ENCODE measurements at places on chromosomes 3 and 15. TPM values are rescaled to one million over a fixed set of nuclear protein-coding genes. Genes with fewer than 3 reads are reported as not detected.

H1-8 gene
- not detected for total RNA-seq

NOX5 gene
- under 0.01 TPM for total RNA-seq

ESYT3 gene
- 0.05 TPM for total RNA-seq

LRRC31 gene
- 2.7 TPM for total RNA-seq

RNU5B-1 gene
- total RNA-seq, result not detected

GRCh38 chr15:68667800-68668625, 89.2 kb downstream of the CORO2B start:
- peaks cover 2% of the 10 kb centered on the region for H3K27me3 ChIP-seq
- no peak for DNase-seq
- H3K4me3 ChIP-seq, result no peak overlapping the region
- H3K36me3 ChIP-seq, result no peaks in the 10 kb centered on the region

DNA sequence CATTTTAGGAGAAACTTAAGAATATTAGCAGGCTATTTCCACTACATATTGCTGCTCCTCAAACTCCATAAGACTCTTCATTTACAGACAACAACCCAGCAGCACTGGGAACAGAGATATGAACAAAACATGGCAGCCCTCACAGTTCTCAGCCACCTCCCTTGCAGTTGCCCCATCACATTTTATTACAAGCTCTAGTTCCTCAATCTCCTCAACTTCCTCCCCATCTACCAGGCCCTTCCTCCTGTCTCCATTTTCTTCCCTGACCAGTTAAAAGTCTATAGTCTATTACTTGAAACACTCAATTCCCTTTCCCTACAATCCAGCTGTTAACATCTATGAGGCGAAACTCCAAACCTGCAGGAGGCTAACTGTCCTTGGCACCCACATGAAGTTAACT, 412.5 kb downstream of the TBC1D5 start:
- H3K4me3 ChIP-seq, result no peak overlapping the region
- no peaks in the 10 kb centered on the region for H3K27me3 ChIP-seq
- H3K36me3 ChIP-seq, result no peaks in the 10 kb centered on the region
- no peaks in the 10 kb centered on the region for H3K4me1 ChIP-seq
- H3K27ac ChIP-seq, result no peak overlapping the region

DNA sequence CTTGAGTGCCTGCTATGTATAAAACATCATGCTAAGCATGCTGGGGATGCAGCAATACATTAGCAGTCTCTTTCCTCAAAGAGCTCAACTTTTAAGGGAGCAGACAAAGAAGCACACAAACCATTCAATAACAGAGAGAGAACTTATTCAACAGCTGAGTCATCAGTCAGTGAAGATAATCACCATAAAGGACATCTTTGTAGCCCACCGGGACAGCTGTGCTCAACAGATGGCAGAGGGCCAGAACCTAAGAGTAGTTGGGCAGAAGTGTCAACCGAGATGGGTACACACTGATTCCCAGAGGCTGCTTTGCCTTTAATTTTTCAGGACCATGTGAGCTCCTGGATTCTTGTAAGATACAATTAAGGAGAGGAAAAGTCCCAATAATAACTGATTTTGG, 4.2 kb upstream of the RAB8B start:
- peaks cover 10% of the 10 kb centered on the region for H3K4me1 ChIP-seq
- no peak overlapping the region for H3K4me3 ChIP-seq
- no peak overlapping the region for H3K27ac ChIP-seq
- H3K27me3 ChIP-seq, result no peaks in the 10 kb centered on the region
- H3K36me3 ChIP-seq, result no peaks in the 10 kb centered on the region

DNA sequence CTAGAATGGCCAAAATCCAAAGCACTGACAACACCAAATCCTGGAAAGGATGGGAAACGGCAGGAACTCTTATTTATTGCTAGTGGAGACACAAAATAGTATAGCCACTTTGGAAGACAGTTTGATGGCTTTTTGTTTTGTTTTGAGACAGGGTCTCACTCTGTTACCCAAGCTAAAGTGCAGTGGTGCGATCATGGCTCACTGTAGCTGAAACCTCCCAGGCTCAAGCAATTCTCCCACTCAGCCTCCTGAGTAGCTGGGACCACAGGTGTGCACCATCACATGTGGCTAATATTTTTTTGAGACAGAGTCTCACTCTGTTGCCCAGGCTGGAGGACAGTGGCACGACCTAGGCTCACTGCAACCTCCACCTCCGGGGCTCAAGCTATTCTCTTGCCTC, 27.3 kb upstream of the GPR160 start:
- DNase-seq, result no peak
- H3K27me3 ChIP-seq, result no peaks in the 10 kb centered on the region
- H3K4me1 ChIP-seq, result no peaks in the 10 kb centered on the region

GRCh38 chr15:87144775-87145174, 1065.1 kb downstream of the AGBL1 start:
- H3K27ac ChIP-seq, result no peak overlapping the region
- H3K27me3 ChIP-seq, result peaks cover 3% of the 10 kb centered on the region
- H3K36me3 ChIP-seq, result no peaks in the 10 kb centered on the region
- no peaks in the 10 kb centered on the region for H3K4me1 ChIP-seq
- H3K4me3 ChIP-seq, result no peak overlapping the region
- DNase-seq, result no peak

DNA sequence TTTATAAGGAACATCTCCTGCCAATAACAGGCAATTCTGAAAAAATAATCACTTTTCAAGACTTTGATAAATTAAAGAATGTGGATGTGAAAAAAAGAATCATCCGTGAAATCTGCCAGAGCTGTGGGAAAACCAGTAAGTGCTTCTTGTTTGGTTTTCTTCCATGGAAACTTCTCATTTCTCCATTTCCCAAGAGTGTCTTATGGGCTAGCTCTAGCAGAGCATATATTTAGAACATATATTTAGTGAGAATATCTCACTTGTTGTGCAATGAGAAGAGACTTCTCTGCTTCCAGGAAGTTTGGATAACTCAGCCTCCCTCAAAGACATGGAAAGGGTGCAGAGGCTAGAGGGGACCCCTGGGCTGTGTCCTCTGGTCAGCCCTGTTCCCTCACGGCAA, 49.9 kb downstream of the COL6A5 start:
- H3K4me1 ChIP-seq, result no peaks in the 10 kb centered on the region
- DNase-seq, result no peak
- H3K4me3 ChIP-seq, result no peak overlapping the region
- H3K27ac ChIP-seq, result no peak overlapping the region
- no peaks in the 10 kb centered on the region for H3K27me3 ChIP-seq
- H3K36me3 ChIP-seq, result no peaks in the 10 kb centered on the region

DNA sequence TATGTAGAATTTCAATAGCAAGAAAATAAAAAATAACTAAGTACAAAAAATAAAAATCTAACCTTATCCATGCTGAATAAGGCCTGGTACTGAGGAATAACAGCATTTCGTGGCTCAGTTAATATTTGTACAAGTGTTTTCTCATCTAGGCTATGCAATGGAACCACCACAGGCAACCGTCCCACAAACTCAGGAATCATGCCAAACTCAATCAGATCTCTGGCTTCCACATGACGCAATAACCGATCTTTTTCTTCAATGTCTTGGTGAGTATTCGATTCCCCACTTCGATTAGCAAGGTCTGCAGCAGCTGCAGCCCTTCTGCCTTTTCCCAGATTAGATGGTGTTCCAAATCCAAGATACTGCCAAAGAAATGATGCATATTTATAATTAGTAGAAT, 21.1 kb upstream of the PDCD7 start:
- H3K36me3 ChIP-seq, result peaks cover 15% of the 10 kb centered on the region
- H3K27me3 ChIP-seq, result no peaks in the 10 kb centered on the region

- no peak for DNase-seq
- no peaks in the 10 kb centered on the region for H3K36me3 ChIP-seq
- no peaks in the 10 kb centered on the region for H3K27me3 ChIP-seq
Observed at GRCh38 chr15:53126144-53126543, 336.0 kb upstream of the ONECUT1 start.

DNA sequence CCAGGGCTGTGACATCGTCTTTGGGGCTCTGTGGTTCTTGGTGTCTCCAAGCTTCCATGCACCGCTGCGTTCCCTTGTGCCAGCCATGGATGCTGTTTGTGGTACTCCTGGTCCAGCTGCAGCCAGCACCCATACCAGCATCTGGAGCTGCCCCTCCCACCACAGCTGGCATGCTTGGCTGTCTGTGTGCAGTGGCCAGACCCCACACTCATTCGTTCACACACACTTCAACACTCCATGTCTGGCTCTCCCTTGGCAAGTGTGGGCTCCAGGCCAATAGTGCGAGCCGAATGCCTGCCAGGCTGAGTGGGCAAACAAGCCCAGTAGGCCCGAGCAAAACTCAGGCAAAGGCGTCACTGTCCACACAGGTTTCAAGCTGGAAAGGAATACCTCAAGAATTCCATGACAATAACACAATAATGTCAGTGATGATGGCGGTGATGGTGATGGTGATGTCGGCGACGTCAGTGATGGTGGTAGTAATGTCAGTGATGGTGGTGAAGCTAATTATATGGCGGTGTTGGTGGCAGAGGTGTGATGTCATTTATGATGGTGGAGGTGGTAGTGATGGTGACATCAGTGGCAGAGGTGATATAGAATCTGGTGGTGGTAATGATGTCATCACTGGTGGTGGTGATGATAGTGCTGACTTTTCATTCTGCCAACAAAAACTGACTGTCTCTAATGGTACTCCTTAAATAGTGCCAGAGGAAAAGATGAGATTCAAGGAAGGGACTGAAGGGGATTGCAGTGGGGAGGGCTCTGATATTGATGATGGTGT, 19.3 kb downstream of the TBC1D21 start:
- H3K36me3 ChIP-seq, result no peaks in the 10 kb centered on the region
- no peak for DNase-seq
- H3K27me3 ChIP-seq, result no peaks in the 10 kb centered on the region
- H3K4me1 ChIP-seq, result no peaks in the 10 kb centered on the region
- H3K27ac ChIP-seq, result no peak overlapping the region
- H3K4me3 ChIP-seq, result no peak overlapping the region
